Amygdala (tissue), 56 donors: ENCODE measurements at places on chromosomes 7 and 10.

DNA sequence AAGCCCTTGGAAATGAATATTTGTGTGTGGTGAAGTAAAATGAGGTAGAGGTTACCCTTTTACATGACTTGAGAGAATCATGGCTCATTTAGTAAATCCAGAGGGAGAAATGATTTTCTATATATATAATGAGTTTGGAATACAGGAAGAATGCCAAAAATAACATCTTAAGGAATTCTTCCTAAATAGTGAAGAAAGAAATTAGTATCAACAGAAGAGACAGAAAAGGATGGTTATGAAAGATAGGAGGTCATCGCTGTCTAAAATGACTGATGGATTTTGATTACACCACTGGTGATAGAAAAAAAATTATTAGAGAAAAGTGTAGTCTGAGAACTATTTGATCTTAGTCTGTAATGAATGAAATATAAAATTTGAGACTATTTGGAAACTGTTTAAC lies 283.0 kb downstream of the ADK start:
- DNase-seq, result no peak

GRCh38 chr10:62077330-62078015 lies 176.0 kb downstream of the ARID5B start:
- DNase-seq, result no peak

DNA sequence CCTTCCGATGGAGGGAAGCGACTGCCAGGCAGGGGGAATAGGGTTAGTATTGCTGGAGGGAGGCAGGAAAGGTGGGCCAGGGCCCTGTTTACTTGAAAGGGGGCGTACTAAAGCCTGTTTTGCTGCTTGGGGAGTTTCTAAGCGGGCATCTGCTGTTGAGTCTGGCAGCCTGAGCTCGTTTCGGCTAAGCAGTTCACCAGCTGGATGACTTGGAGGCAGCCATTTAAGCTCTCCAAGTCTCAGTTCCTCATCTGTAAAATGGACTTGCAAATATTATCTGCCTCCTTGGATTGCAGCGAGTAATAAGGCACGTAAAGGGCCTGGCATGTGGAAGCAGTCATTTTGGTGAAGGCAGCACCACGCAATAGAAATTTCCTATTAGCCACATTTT lies 44.0 kb downstream of the LDB3 start:
- DNase-seq, result no peak

DNA sequence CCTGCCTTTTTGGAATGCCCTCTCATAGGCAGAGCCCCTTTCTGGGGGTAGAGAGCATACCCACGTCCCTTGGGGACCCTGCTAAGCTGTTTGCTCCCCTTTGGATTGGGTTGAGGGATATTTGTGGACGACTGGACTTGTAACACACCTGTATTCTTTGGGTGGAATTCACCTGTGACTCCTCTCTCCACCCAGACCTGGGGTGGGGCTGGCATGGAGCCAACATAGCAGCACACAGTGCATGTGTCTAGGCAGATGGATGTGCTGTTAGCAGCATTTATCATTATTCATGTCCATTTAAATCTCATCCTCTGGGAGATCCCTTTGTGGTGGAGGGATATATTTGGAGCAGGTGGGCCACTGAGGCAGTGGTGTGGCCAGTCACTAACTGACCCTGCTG lies 51.0 kb downstream of the CDH23 start:
- no peak for DNase-seq

DNA sequence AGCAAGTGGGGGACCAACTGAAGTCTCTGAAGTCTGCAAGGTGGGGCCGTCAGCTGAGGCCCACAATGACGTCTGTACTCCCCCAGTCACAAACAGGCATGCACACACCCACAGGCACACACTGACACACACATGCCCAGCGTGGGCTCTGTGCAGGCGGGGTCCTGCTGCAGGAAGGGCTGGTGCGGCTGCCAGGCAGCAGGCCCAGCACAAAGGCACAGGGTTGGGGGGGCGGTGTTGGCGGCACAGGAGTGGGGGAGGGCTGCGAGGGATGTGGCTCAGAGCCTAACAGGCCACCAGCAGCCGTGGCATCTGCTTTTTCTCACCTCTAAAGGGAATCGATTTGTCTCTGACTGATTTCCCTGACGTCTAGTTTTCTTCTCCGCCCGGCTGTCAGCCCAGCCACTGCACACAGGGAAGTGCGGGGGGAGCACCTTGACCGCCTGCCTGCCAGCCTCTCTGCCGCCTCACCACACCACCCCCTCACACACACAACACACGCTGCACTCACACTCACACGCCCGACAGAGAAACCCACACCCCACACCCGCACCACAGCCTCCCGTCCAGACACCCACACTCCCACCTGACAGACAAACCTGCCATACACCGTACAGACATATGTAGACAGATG lies 43.5 kb upstream of the ZMIZ1 start:
- DNase-seq, result no peak

DNA sequence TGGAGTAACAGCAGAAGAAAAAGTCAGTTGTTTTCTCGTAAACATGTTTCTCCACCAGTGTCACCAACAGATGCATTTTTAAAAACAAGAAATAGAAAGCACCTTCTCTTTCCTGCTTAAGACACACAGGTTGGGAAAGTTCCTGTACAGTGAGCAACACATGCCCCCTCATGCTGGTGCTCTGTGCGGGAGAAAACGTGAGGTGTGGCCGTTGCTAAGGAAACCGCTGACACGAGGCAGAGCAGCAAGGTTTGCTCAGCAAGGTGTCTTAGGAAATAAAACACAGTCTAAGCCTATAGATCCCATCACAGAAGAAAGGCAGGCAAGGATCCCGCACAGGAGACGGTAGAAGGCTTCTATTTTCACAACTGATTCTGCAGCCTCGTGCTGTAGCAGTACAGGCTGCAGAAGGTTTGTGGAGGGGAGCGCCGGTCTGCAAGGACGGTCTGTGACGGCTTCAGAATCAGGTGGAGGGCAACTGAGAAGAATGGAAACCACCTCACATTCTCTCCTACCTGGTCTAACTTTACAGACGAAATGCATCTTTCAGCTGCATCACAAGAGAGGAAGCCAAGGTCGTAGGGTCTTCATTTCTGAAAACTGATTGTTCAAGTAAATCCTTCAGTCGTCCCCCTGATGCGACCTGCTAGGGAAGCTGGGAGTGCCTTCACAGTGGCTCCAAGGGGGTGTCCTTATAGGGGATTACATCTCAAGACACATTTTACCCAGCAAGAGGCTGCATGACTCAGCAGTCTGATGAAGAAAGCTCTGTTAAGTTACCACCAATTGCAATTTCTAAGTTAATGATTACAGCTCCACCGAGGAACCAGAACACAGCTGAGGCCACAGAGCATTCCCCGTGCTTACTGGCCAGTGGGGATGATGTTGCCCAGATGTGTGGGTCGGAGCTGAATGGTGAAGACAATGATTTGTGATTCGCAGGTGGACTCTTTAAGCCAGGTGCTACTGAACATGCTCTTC lies 150.7 kb upstream of the KLF14 start:
- no peak for DNase-seq

DNA sequence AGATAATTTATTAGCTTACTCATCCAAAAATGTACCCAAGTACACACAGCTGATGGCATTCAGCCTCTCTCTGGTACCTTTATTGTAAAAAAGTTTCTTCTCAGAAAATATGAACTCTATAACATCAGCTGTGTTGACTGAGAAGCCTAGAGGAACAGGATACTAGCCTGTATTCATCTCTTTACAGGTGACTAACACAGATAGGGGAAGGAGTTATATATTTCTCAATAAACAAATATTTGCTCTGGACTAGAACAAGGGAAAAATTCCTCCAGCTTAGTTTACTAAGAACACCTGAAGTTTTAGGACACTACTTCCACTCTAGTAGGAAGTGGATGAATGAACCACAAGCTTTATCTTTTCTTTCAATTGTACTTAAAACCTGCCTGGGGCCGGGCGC lies 67.8 kb downstream of the ZNF248 start:
- DNase-seq, result no peak

DNA sequence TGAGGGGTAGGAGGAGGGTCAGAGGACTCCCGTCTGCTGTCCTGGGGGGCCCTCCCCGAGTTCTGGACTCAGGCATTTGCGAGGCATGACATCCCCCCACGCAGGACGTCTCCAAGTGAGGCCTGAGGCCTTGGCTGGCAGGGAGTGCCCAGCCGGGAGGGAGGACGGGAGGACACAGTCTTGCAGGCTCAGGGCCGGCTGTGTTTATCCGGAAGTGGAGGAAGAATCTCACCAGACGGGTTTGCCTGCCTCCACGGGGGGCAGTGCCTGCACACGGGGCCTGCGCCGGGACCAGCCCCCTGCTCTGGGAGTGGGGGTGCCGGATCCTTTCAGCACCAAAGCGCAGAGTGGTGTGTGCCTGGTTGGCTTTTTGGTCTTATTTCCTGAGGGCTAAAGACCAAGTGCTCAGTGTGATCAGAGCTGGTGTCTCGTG lies 10.9 kb downstream of the PWWP2B start:
- DNase-seq, result no peak

DNA sequence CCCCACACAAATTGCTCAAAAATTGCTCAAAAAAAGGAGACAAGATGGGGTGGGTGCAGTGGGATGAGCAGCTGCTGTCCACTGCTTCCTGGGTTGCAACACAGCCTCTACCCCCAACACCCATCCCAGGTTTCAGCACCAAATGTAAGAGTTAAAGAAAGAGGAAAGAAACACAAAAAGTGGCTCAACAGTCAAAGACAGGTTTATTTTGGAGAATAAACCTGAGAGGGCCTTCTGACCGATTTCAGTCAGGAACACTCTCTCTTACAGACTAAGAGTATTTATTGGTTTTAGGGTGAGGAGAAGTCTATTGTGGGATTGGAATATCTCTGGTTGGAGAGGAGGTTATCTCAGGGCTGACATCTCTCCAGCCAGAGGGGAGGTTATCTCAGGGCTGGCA lies 28.4 kb downstream of the OR13A1 start:
- no peak for DNase-seq

DNA sequence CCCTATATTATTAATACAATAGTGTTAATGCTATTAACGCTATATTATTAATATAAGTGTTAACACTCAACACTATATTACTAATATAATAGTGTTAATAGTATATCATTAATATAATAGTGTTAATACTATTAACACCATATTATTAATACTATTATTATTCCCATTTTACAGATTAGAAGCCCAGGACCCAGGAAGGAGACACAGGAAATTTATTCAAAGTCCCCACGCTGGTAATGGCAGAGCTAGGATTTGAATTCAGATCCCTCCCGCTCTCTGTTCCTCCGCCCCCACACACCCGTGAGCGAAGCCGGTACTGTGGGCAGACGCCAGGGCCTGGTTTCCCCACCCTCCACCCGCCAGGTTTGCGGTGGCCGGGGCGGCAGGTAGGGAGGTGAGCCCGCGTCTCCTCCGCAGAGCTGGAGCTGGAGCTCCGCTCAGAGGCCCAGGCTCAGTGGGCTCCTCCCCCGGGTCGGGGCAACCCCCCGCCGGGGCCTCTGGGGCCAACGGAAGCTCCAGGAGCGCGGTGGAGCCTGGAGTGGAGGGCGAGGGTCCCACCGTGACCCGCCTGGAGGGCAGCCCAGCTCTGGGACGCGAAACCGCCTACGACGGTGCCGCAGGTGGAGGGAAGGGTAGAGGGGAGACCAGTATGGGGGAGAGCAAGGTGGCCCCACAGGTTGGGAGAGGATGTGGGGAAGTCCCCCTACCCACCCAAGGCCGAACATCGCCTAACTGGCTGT lies at the start of gene TMEM225B:
TMEM225B (plus strand) TSS at position 506 of the 740 bp plus-strand sequence. CDS start 6,122 bp downstream, outside the sequence.
- no peak for DNase-seq

GRCh38 chr7:34341326-34341725 lies 316.7 kb upstream of the NPSR1 start:
- no peak for DNase-seq

GRCh38 chr10:75971402-75972211 lies 540.2 kb downstream of the LRMDA start:
- no peak for DNase-seq

GRCh38 chr10:10520491-10521385 lies 496.9 kb upstream of the CELF2 start:
- DNase-seq, result no peak

DNA sequence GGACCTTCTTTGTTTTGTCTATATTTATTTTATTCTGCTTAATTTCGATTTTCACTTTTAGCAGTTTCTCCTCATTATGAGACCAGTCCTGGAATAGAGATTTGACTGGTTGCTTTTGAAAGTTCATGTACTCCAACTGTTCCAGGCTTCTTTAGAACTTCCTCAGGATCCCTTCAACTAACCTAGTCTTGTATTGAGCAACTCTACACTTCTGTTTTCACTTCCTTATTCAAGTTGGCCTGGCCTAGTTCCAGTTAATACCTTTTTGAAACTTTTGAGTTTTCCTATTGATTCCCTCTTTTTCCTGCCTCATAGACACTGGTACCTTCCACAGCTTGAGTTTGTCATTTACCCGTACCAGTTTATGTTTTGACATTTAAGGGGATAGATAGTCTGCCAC lies 421.7 kb downstream of the ATRNL1 start:
- DNase-seq, result no peak

DNA sequence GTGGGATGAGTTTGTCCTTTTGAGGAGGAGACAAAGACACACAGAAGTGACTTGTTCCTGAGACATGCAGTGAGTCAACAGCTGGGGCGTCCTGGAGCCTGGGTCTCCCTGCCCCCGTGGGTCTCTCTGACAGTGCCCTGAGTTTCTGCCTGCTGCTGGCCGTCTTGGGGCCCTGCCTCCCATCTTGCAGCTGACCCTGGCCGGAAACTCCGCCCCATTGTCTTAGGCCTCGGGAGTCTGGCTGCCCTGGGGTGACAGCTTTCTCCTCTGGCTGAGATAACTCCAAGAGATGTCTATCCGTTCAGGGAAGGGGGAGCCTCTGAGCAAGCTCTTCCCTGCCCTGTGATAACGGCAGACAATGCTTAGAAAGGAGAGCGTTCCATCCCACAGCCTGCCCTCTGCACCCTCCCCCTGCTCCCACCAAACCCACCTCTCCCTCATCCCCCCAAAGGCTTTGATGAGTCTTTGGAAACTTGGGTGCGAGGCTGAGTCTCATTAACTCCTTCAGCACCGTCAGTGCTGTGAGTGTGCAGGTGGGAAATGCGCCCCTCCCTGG lies 69.5 kb upstream of the PODXL start:
- DNase-seq, result no peak

DNA sequence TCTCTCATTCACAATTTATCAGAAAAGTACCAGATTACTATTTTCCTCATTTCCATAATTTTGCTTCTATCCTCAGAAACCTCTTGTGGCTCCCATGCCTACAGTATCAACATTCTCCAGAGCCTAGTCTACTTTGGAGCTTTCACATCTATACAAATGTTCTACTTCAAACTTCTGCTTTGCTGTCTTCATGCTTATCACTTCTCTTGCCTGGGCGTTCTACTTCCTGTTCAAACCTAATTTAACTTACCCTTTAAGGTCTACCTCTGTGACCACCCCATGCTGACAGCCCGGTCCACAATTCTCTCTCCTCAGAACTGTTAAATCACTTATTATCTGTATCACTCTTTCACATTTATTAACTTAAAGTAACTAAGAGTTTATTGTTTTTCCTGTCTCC lies 6.1 kb upstream of the PTPN12 start:
- DNase-seq, result no peak

- no peak for DNase-seq
Observed at GRCh38 chr7:134772401-134772800, 7.0 kb upstream of the CALD1 start.

GRCh38 chr10:113569576-113569975 lies 16.7 kb downstream of the HABP2 start:
- no peak for DNase-seq
